Epithelial cell of umbilical artery (primary cell): ENCODE measurements at places on chromosomes 5 and 9. TPM values are rescaled to one million over a fixed set of nuclear protein-coding genes. Genes with fewer than 3 reads are reported as not detected.

PCAT7 gene
- not detected in 2 replicates for total RNA-seq

PCDHA1 gene
- 0.32 TPM in 1 of 2 replicates, not detected in the other for total RNA-seq

SLC35D2 gene
- total RNA-seq = 17.2 and 23.4 TPM in 2 replicates

NTRK2 gene
- under 0.01 and 0.30 TPM in 2 replicates for total RNA-seq

GDA gene
- total RNA-seq = not detected in 2 replicates

IFNE gene
- 0.32 and 3.6 TPM in 2 replicates for total RNA-seq

FBLL1 gene
- total RNA-seq = 0.30 and 0.97 TPM in 2 replicates

NUTM2G gene
- total RNA-seq = not detected in 2 replicates

SMIM33 gene
- total RNA-seq = under 0.01 TPM in 1 of 2 replicates, not detected in the other

C9orf50 gene
- not detected in 2 replicates for total RNA-seq

UBQLN1 gene
- 93.2 and 111 TPM in 2 replicates for total RNA-seq

OTP gene
- not detected in 2 replicates for total RNA-seq

LHX3 gene
- not detected in 2 replicates for total RNA-seq

PTGDS gene
- 0.65 TPM in 1 of 2 replicates, not detected in the other for total RNA-seq

MRRF gene
- total RNA-seq = 30.9 and 38.8 TPM in 2 replicates

SHC3 gene
- 1.4 and 1.9 TPM in 2 replicates for total RNA-seq

TRIP13 gene
- 42.6 and 53.5 TPM in 2 replicates for total RNA-seq

CDH6 gene
- total RNA-seq = 0.32 and 1.1 TPM in 2 replicates

FLT4 gene
- 14.7 and 28.6 TPM in 2 replicates for total RNA-seq

LRRC19 gene
- total RNA-seq = not detected in 2 replicates

FGF10 gene
- total RNA-seq = not detected in 2 replicates

GAS1 gene
- total RNA-seq = 0.65 and 0.76 TPM in 2 replicates

PGM5 gene
- total RNA-seq = 0.46 and 0.65 TPM in 2 replicates

SKIC3 gene
- 123 and 134 TPM in 2 replicates for total RNA-seq

GKAP1 gene
- total RNA-seq = 0.65 and 2.1 TPM in 2 replicates

HAVCR2 gene
- total RNA-seq = 0.15 TPM in 1 of 2 replicates, not detected in the other

MAST4 gene
- 24.0 and 27.0 TPM in 2 replicates for total RNA-seq

PCSK5 gene
- 11.4 and 30.5 TPM in 2 replicates for total RNA-seq

TEX48 gene
- total RNA-seq = not detected in 2 replicates
